ENCODE measurements at places on chromosomes 4 and X. TPM values are rescaled to one million over a fixed set of nuclear protein-coding genes. Genes with fewer than 3 reads are reported as not detected.

Gene SPIN3
- total RNA-seq: 4.4 TPM

Gene NHSL2
- total RNA-seq: 21.2 TPM

Gene FRG2
- not detected for total RNA-seq

Gene SERPINA7
- total RNA-seq: not detected

Gene USP26
- not detected for total RNA-seq

Gene PNCK
- not detected for total RNA-seq

Gene TLR2
- total RNA-seq: 1.3 TPM

Gene TMEM47
- 36.2 TPM for total RNA-seq

Gene TMEM255A
- total RNA-seq: not detected

Gene FAM47E
- total RNA-seq: under 0.01 TPM

Gene TENM3
- 17.8 TPM for total RNA-seq

Gene AR
- total RNA-seq: 11.4 TPM

Gene TRPC5OS
- total RNA-seq: not detected

Gene GPR82
- not detected for total RNA-seq

GRCh38 chr4:184815046-184815877, 10.5 kb downstream of the ACSL1 start:
- DNase-seq: no peak

DNA sequence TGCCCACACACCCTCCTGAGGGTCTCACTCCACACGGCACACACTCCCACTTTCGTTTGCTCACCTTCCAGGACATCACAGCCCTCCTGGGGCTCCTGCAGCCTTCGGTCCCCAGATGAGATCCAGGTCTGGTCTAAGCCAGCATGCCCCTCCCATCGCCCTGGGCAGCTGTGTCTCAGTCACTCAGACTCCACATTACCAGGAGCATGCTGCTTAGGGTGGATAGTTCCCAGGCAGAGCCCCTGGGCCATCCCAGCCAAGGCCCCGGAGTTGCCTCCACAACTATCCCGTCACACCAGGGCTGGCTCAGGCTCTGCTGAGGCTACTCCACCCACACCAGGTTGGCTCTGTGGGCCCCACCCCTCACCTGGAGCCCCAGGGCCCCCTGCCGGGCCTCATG, 50.4 kb upstream of the PSAPL1 start:
- DNase-seq: no peak

DNA sequence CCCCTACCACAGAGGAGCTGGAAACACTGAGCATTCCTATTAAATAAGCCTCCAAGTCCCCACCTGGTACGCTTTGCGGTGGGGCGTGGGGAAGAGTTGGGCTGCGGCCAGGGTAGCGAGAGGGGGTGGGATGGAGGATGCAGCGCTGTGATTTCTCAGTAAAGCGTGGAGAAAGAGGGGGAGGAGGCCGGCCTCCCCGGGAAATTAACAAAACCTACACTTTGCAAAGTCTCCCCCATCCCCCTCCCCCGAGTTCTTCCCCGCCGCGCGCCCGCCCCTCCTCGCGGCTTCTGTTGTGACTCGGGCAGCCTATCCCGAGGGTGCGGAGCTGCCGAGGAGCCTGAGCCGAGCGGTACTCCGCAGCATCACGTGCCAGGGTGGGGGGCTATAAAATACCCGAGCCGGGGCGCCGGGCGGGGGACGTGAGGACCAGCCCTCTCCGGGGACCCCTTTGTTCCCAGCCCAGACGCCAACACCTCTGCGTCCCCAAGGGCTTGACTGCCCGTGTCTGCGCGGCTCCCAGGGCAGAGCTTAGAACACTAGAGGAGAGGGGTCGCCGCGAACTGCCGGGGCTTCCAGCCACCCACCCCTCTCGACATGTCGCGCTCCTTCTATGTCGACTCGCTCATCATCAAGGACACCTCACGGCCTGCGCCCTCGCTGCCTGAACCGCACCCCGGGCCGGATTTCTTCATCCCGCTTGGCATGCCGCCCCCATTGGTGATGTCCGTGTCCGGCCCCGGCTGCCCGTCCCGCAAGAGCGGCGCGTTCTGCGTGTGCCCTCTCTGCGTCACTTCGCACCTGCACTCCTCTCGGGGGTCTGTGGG, at the start of gene GSX2:
TSS of gene GSX2 (plus strand) at position 416 of the 827 bp plus-strand sequence. CDS start at position 598, 182 bp downstream.
- DNase-seq: no peak

- no peak for DNase-seq
These were observed 120.4 kb downstream of the NSUN7 start for GRCh38 chr4:40870150-40870549.

- DNase-seq: no peak
These were observed 300.2 kb upstream of the CLNK start for GRCh38 chr4:10984815-10985214.

GRCh38 chr4:23084559-23085248, 392.0 kb downstream of the GBA3 start:
- no peak for DNase-seq

DNA sequence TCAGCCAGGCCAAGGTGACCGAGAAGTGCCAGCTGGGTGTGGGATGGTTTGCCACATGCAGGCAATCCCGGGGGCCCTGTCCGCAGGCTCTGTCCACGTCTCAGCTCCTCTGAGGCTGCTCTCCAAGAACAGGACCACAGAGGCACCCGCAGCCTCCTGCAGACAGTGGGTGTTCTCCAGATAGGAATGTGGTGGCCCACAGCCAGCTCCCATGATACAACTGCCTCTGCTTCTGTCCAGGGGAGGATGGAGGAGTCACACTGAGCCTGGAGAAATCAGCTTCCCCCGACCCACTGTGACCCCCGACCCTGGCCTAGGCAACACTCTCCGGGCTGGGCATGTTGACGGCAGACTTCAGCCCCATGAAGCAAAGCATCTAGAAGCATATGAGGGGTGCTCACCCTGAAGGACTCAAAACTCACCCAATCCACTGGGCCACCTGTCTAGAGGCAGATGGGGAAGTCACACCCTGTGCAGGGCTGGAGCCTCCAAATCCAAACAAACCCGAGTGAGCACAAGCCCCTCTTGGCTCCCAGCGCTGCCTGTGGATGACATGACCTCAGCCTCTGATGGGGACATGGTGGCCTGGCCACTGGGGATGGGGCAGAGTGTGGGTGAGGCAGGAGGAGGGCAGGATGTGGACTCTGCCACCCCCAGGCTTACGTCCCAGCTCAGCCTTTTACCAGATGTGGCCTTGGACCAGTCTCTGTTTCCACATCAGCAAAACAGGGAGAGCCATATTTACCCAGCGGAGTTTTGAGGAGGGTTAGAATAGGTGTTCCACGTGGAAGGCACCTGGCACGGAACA, 102.3 kb downstream of the PSAPL1 start:
- DNase-seq: no peak

- DNase-seq: no peak
These were observed 33.5 kb upstream of the ITM2A start for GRCh38 chrX:79400623-79401022.

DNA sequence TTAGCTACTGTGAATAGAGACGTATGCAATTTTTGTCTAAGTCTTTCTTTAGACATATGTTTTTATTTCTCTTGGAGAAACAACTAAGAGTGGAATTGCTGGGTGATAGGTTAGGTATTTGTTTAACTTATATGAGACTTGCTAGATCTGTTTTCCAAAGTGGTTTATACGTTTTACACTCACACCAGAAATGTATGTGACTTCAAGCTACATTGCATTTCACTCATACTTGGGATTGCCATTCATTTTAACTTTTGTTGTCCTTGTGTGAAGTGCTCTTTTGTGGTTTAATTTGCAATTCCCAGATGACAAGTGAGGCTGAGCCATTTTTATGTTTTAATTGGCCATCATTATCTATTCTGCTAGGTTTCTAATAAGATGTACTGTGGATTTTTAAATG, 817.2 kb downstream of the GLUD2 start:
- no peak for DNase-seq

DNA sequence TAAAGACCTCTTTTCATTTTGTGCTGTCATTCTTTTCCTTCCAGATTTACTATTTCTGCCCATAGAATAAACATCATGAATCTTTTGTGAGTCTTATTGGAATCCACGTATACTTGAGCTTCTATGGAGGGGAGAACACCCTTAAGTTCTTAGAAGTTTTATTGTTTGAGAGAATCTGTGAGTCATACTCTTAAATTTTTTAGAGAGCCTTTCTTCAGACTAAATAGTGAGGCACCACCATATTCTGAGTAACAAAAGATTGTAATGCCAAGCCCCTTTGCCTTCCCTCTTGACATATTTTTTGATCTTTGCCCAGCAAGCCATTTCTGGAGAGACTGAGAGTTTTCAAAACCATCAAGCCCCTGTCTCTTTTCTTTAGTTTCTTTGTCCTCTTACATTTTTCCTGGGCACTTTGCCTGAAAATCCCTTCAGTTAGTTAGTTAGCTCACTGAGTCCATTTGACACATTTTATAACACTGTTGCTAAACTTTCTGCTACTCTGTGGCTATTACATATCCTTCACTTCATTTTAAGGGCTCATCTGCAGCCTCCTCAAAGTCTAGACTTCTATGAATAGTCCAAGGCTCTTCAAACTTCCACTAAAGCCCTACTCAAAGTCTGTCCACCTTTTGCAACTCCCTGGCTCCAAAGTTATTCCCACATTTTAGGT, 65.3 kb upstream of the NDUFC1 start:
- DNase-seq: no peak

- DNase-seq: no peak
These were observed 3.5 kb upstream of the EDNRA start for GRCh38 chr4:147477439-147477838.

DNA sequence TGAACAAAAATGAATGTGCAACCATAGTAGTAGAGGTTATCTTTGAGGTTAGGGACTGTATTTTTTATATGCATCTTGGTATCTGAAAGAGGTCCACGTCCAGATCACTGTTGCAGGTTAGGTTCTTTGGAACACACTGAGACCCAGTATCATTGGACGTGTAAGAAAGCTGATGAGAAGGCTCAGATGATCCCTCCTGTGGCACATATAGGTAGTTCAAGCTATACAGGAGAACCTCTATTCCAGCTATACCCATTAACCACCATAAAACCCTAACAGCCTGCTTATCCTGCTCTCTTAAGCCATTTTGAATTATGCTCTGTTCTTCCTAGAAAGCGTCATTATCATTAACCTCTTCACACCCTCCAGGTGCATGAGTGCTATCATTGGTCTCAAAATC, 930.7 kb upstream of the HS3ST1 start:
- DNase-seq: no peak

- DNase-seq: no peak
These were observed 1.7 kb upstream of the CNOT6L start for GRCh38 chr4:77820649-77821561.

DNA sequence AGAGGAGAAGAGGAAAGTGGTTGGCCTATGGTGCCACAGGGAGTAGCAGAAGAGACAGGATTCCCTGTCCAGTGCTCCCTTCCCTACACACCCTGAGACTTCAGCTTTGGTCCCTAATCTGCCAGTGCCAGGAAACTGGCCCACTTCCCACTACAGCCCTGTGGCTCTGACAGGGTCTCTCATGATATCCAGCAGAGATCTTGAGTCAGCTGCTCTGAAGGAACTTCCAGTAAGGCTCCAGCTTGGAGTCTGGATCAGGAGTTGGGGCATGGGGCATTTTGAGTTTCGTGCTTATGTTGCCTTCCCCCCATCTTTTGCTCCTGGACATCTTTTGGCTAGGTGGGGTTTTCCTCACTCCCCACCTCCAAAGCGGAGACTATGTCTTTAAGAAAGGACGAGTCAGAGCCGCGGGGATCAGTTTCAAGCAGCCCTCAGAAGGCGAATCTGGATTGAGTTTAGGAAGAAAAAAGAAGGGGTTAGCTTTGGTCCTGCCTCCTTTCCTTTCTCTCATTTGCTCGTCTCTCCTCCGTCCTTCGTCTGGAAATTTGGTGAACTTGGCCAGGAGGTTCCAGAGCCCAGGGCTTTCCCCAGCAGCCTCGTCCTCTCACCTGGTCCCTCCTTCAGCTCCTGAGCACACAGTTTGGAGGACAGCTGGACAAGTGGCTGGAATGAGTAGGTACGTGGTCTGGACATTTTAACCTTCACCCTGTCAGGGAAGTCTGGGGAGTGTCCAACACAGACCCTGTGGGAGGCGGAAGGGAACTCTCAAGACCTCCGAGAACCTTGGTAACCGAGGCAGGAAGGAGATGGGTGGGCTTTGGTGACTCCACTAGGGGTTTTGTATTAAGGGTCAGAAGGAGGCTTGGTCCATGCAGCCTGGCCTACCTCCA, 104.4 kb downstream of the RTL5 start:
- DNase-seq: no peak

GRCh38 chr4:17763931-17764330, 17.5 kb downstream of the FAM184B start:
- DNase-seq: no peak

DNA sequence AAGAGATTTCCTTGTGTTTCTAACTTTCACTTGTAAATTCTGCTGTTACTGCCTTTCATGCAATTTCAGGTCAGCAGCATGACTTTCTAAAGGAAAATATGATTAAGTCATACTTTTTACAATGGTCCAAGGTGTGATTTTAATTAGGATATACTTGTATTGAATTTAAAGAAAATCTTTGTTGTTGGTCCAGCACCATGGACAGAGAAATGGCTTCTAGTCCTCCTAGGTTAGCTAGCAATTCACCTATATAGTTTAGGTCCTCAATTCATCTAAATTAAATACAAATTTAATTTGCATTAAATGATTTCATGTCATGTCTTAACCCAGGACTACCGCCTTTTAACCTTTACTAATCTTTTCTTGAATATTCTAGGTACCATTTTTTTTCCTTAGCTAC, 304.9 kb upstream of the RPS6KA3 start:
- no peak for DNase-seq

Data from pulmonary artery endothelial cell (primary cell).